Chondrocyte (in vitro differentiated cells): ENCODE measurements at places on chromosomes 12 and 14. TPM values are rescaled to one million over a fixed set of nuclear protein-coding genes. Genes with fewer than 3 reads are reported as not detected.

The TMEM253 gene
- 1.1 to 1.6 TPM (median 1.2 TPM) in 3 replicates for total RNA-seq

The C1S gene
- 20.8 to 24.2 TPM (median 22.8 TPM) in 3 replicates for total RNA-seq

The KRT79 gene
- 0.10 to 0.31 TPM (median 0.19 TPM) in 3 replicates for total RNA-seq

The VAMP1 gene
- 5.3 to 6.1 TPM (median 5.3 TPM) in 3 replicates for total RNA-seq

The FGF6 gene
- total RNA-seq: not detected in 3 replicates
